ENCODE measurements at places on chromosomes 7 and 10.
A peak's percentile ranks its signal among the peaks of the same experiment; 100 is the strongest.

GRCh38 chr7:113141803-113142202 lies 23.4 kb upstream of the SMIM30 start:
- DNase-seq = no peak

DNA sequence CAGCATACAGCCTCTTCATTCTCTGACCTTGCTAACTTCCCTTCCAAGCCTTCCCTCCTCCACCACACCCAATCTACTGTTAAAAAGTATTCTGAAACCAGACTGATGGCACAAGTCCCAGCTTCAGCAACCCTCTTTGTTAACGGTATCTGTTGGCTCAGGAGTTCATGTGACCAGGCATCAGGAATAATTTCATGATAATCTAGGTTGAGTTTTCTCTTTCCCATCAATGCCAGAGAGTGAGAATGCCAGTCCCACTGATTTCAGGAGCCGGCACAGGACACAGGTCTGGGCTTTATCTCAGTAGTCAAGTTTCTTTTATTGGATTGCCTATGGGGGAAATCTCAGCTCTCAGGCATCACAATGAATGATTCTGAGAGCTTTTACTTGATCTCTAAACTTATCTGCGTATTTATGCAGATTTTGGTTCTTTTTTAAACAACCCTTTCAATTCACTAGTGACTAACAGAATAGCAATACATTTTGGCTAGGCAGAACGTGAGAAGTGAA lies 231.0 kb upstream of the LYZL1 start:
- no peak for DNase-seq

DNA sequence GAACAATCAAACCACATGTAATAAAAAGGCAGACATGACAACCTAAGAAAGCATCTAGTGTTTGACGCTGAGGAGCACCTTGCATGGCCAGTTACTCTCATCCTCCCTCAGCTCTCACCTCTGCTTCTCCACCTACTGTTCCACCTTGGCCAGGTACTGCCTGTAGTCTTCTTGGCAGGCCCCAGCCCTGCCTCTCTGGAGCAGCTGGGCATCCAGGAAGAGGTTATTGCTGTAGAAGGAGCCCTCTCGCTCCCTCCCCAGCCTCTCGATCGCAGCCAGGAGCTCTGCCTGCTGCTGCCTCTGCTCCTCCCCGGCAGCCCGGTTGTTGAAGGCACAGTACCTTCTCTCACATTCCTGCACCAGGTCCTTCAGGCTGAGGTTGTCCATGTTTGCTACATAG lies 9.7 kb downstream of the GIMAP5 start:
- DNase-seq = no peak

GRCh38 chr7:88003581-88003980 lies 69.5 kb downstream of the ADAM22 start:
- DNase-seq = no peak

GRCh38 chr10:17227367-17228090 lies 512 bp upstream of the VIM start:
- DNase-seq = no peak

GRCh38 chr7:55567571-55567970 lies 4.7 kb downstream of the VOPP1 start:
- peak; percentile 20 for DNase-seq

- no peak for DNase-seq
These were observed 41.8 kb downstream of the APBB1IP start for GRCh38 chr10:26479766-26480492.

- DNase-seq = no peak
These were observed 322.7 kb downstream of the LHFPL3 start for GRCh38 chr7:104650991-104651640.

- DNase-seq = no peak
These were observed 994 bp upstream of the CYP51A1 start for GRCh38 chr7:92135052-92135889.

DNA sequence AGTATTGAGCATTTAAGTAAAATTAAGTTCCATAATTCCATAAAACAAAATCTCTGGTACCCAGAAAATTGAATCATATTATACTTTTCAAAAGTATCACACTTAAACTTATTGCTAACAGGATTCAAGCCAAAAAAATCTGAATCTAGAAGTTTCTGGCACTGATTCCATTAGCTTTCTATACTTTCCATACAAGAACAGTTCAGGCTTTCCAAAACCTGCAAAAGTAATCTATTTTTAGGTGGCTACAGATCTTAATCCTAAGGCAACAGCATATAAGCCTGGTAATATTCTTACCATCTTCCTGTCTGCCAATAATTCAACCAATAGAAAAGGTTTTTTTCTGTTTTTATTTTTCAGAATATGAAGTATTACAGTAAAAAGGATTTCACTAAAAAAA lies 185.0 kb downstream of the CRPPA start:
- no peak for DNase-seq

GRCh38 chr7:146635205-146636032 lies 518.8 kb downstream of the CNTNAP2 start:
- DNase-seq = no peak

DNA sequence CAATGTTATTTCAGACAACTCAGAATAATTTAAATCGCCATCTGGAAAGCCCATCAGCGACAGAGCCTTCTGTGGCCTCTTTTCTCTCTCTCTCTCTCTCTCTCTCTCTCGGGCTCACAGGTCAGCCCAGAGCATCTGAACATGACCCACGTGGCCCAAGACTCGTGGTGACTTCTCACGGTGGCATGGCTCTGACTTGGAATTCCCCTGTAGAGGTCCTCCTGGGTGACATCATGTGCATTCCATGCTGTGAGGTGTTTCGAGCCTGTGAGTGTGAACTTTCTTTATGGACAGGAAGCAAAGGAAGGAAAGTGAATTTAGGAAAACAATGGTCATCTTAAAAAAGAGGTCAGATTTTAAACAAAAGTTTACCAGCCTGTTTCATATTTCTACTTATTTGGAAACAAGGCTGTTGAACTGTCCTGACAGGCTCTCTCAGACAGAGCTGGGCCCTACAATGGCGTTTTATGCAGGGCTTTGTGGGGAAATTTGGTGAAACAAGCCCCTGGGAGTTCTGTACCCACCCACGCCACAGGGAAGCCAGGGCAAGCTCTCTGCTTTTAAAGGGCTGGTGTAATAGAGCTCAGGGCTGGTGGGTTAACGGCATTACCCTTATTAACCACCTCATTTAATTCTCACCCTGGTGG lies 359.7 kb upstream of the ZNF32 start:
- no peak for DNase-seq

- DNase-seq = no peak
These were observed 1039.5 kb upstream of the SORCS1 start for GRCh38 chr10:108203905-108204527.

- DNase-seq = no peak
These were observed 169.5 kb upstream of the ADCY1 start for GRCh38 chr7:45404622-45405021.

Measured in hypothalamus (tissue), 51 donors.